Heart left ventricle (tissue), 16 donors: ENCODE measurements at places on chromosomes 7 and 10. TPM values are rescaled to one million over a fixed set of nuclear protein-coding genes. Genes with fewer than 3 reads are reported as not detected.

CAV1 gene
- total RNA-seq: 408 TPM

MYH16 gene
- total RNA-seq: not detected

CDHR1 gene
- total RNA-seq: not detected

GRCh38 chr7:37224746-37225145, 223.9 kb downstream of the ELMO1 start:
- H3K4me1 ChIP-seq: peaks cover 6% of the 10 kb centered on the region
- H3K36me3 ChIP-seq: no peaks in the 10 kb centered on the region
